HCT116 (cell line): ENCODE measurements at places on chromosomes 12 and 14. TPM values are rescaled to one million over a fixed set of nuclear protein-coding genes. Genes with fewer than 3 reads are reported as not detected.

GYS2 gene
- total RNA-seq: not detected

POTEG gene
- total RNA-seq: not detected

SLC17A8 gene
- not detected for total RNA-seq

LRP1-AS gene
- not detected for total RNA-seq

DNA sequence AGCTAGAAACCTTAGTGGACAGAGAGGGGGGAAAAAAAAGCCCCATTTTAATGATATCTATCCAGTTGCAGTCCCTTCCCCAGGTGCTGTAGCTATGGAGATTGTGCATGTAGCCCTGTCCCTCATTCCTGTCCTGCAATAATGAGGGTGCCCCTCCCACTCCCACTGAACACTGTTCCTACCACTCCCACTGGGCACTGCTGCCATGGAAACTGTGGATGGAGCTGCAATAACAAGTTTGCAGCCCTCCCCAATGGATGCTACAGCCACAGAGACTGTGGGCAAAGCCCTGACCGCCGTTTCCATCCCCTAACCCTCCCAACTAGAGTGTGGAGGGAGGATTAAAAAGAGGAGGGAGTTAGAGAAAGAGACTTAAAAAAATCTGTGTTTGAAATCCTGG is 238.3 kb downstream of the FUT8 start:
- no peak overlapping the region for H3K27ac ChIP-seq
- no peak overlapping the region for H3K4me3 ChIP-seq
- no peaks in the 10 kb centered on the region for H3K27me3 ChIP-seq
- DNase-seq: no peak

GRCh38 chr14:29558516-29558915 is 369.1 kb downstream of the PRKD1 start:
- no peaks in the 10 kb centered on the region for H3K4me1 ChIP-seq
- no peak overlapping the region for H3K27ac ChIP-seq
- H3K4me3 ChIP-seq: no peak overlapping the region
- DNase-seq: no peak
- H3K36me3 ChIP-seq: no peaks in the 10 kb centered on the region
- no peaks in the 10 kb centered on the region for H3K27me3 ChIP-seq
